WTC11 (cell line): ENCODE measurements at places on chromosomes 2 and 18.
A peak's percentile ranks its signal among the peaks of the same experiment; 100 is the strongest.

DNA sequence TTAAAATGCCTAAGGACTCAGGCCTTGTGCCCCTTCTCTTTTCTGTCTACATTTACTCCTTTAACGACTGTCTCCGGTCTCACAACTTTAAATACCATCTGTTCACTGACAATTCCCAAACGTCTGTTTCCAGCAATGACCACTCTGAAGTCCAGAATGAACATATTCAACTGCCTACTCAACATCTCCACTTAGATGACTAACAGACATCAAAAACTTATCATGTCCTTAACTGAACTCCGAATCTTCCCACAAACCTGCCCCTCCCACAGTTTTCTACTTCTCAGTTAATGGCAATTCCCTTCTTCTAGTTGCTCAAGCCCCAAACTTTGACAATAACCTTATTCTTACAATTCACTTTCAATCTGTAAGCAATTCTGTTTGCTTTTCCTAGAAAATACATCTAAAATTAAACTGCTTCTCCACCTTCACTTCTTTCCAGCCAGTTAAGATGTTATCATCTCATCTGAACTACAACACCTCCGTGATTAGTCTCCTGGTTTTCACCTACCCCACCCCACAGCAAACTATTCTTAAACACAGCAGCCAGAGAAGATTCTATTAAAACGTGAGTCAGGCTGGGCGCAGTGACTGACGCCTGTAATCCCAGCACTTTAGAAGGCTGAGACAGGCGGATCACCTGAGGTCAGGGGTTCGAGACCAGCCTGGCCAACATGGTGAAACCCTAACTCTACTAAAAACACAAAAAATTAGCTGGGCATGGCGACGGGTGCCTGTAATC lies 2.8 kb downstream of the C1D start:
- DNase-seq = no peak

DNA sequence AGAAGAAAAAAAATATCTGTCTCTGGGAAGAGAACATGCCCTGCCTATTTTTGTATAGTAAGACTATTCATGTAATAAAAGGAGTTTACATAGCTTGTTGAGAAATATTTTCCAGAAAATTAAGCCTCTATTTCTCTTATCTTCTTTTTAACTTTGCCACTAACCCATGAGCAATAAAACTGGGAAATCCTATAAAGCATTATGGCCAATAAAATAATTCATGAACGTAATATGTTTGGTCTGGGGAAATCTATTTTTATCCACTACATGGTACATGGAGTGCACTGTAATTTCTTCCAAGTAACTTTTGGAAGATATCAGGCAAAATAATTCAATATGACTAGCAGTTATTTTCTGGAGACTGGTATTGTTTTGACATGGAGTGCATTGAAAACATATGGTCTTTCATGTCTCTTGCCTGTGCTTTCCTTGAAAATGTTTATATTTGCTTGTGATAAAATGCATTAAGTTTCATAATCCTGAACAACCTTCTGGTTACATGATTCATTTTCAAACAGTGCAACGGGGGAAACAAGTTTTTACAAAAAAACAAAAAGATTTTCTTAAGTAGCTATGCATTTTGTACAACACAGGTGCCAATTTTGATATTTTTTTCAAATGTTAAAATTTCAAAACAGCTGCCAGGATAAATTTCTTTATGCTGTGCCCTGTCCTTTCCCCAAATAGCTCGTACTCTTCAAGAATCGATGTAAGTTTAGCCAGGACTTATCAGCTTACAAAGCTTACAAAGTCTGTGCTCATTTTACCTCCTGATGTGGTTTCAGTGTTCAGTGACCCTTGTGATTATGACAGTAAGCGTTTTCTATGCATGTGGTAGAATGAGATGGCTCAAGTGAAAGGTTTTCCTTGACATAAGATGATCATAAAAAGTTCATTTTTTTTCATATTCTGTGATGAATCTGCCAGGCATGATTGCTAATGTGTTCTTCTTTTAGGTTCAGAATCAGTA lies 194.5 kb downstream of the UBE2E3 start:
- no peak for DNase-seq

- no peak for DNase-seq
Observed at GRCh38 chr2:233022561-233022960, 9.5 kb upstream of the NGEF start.

- DNase-seq = no peak
Observed at GRCh38 chr18:80177128-80177527, 68.1 kb downstream of the ADNP2 start.

- DNase-seq = no peak
Observed at GRCh38 chr2:64727013-64727767, 73.5 kb upstream of the SERTAD2 start.

DNA sequence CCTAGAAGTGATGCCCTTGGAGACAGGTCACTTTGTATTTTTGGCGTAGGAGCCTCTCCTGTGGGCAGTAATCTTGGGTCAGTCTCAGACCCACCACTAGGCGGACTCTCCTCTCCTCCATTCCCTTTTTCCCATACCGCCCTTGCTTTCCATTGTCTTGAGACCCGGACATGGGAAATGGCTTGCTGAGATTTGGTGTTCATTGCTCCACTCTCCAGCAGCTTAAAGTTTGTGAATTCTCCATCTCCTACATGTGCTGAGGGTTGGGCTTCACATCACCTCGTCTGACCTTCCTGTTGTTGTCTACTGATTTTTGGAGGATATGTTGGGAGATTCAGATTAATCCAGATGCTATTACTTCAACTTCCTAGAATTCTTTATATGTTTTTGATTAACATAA lies 159.2 kb upstream of the RAB12 start:
- peak; percentile 71 for DNase-seq

GRCh38 chr2:14944562-14945346 lies 312.2 kb downstream of the LRATD1 start:
- peak; percentile 58 for DNase-seq

DNA sequence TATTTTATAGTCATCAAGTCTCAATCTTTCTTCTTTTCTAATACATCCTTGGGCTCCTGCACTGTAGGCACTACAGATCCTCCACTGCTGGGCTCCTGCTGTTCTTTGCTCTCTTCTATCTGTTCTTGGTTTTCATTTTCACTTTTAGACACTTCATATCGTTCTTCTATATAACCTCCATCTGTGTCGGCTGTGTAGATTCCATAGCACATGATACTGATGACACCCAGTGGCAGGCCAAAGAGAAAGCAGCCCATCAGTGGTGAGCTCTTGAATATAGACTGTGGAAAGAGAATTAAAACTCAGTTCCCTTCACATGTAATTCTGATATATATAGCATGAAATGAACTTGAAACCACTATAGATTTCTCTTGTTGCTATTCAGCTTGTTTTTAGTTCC lies 38.0 kb downstream of the TMX3 start:
- no peak for DNase-seq

DNA sequence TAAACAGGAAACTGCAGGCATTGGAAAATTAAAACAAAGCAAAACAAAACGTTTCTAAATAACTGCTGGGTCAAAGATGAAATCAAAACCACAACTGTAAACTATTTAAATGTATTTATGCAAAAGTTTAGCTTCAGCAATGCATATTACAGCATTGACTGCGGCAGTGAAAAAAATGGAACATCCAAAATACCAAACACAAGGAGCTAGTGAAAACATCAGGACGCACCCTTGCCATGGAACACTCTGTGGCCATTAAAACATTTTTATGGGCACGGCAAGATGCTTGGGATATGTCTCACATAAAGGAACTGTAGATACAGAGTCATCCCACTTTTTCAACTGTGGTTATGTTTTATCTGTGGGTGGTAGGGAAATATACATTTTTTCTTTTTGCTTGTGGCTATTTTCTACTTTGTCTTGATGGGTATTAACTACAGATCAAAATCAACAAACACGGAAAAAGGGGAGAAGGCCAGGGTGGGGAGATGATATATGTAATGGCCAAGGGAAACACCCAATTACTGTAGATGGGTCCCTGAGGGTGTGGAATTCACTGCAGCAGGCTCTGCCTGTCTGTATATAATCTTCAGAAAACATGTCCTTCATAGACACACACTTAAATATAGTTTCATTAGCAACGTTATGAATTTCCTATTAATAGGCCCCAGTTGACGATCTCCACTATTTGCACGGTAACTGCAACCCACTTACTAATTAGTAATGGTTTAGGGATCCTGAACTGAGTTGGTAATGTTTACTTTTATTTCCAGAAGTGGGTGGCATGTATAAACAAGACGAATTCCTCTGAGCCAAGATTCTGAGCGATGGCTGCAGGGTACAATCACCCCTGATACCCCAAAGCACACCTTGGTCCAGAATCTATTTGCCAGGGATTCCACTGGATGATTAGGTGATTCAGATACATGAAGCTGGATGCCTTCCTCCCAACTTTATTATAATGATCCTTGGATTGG lies 110.5 kb downstream of the ACKR3 start:
- DNase-seq = no peak

GRCh38 chr2:86275384-86275799 lies 62.0 kb downstream of the REEP1 start:
- DNase-seq = no peak

DNA sequence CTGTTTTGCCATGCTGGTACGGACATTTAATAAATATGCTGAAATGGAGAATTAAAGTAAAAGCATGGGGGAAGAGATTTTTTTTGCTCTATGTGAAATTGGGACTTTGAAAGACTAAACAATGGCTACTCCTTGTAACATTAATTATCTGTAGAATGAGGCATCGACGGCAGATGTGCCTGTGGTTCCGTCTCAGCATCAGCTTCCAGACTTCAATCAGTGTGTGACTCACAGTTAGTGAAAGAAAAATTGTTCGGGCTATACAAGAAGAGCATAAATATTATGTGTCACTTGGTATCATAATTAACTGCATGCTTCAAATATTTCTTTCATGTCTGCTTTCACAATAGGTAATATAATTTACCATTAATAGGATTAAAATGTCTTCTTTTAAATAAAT lies 117.0 kb upstream of the SMIM21 start:
- no peak for DNase-seq

DNA sequence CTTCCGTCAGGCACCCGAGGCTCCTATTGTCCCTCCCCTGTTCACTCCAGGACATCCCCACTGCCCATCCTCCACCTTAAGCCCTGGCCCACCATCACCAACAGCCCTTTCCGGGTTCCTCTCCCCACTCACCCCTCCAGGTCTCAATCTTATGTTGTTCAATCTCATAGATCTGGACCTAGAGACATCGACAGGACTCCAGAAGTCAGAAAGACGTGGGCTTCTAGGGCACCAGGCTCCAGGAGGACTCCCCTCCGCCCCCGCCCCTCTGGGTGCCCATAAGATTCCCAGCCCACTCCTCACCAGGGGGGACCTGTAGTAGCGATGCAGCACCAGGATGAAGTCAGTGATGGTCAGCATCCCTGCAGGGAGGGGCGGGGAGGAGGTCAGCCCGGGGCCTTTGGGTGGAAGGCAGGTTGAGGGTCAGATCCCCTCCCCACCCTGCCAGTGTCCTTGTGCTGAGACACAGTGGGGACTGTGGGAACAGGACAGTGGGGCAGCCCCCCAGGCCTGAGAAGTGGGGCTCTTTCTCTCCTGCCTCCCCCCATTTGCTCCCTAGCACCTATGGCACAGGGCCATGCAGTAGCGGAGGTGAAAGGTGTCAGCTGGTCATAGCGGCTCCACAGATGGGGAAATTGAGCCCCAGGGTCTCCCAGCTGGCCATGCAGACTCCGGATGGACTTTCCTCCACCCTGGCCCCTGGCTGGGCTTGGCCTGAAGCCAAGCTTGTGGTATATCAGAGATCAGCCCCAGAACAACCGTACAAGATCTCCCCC lies 3.7 kb downstream of the PRKAG3 start:
- DNase-seq = no peak

- no peak for DNase-seq
Observed at GRCh38 chr2:225472161-225472560, 72.7 kb downstream of the NYAP2 start.

DNA sequence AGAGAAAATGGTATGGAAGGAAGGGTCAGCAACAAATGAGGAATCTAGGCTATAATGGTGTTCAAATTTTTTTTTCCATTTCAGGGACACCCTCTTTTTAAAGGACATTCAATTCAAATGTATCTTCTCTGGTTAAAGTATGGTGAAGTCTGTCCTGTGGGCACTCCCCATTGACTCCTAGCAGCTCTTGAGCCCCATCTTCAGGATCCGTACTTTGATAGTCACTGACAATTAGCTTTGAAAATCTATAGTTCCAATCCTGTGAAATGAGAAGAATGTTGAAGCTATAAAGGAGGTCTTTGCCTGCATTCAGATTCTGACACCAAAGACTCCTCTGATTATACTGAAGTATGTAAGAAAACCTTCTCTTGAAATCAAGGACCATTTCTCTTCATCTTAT lies 43.3 kb downstream of the KCNH7 start:
- peak; percentile 11 for DNase-seq

- no peak for DNase-seq
Observed at GRCh38 chr2:103496850-103497249, 735.0 kb downstream of the TMEM182 start.

DNA sequence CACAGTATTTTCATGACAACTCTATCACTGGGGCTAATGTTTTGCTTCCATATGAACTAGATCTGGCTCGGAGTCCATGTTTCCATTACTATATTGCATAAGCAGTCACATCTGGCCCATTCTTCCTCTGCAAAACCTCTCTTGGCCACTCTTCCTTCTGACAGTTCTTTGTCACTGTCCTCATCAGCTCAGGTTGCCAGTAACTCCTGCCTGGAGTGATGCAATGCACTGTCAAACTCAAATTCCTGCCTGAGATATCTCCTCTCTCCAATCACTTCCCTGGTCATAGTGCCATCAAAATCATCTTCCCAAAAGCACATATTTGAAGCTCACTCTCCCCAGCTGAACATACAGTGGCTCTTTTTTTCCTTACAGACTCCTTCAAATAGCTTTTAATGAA lies 66.1 kb downstream of the COLEC12 start:
- no peak for DNase-seq

DNA sequence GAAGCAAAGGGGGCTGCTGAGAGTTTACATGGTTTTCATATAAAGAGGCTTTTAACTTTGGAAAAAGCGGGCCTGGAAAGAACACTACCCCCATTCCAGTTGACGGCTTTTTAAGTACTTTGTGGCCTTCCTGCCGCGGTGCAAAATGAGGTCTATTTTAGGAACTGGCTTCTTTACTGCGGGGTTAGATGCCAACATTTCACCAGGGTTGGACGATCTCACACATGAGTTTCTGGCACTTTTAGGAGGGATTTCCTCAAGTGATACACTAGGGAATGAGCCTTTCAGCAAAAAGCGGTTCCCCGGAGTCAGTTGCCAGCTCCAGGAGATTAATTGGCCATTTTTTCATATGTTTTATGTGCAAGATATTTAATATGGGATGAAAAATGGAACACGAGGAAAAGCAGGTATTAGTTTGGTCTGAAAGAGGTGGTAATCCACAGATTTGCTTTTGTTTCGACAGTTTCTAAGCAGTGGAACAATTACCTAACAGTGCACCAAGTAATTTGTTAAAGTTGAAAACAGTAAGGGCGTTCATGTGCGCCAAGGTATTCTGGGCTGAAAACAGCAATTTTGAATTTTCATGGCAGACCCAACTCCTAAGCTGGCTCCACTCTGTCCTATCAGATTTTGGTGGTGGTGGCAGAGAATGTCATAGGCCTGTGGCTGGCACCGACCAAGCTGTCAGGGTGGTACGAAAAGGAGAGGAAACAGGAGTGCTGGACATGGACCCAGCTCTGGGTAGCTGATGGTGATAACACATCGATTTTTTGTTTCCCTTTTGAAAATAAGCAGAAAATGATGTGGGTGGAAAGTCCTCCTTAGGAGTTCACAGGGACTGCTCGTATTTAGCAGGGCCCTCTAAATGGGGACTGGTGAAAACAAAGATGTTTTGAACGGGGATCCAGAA lies 55.6 kb upstream of the FZD5 start:
- no peak for DNase-seq
